ENCODE measurements at places on chromosomes 13 and 19. TPM values are rescaled to one million over a fixed set of nuclear protein-coding genes. Genes with fewer than 3 reads are reported as not detected.

DNA sequence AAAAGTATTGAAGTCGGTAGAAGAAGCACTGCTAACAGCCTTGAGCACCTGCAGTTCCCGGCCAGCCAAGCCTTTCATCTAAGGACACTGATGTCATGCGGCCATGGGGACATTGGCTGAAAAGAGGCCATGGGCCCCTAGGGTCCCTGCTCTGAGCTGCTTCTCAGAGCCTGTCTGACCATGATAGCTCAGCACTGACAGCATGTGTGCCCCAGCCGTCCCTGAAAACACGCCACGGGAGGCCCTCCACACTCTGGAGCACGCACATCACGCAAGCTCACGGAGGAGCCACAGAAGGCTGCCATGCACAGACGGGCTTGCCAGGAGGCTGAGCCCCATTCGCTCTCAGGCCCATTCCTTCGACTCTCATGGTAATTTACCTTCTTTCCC is 51.8 kb downstream of the MLLT1 start:
- DNase-seq = no peak

DNA sequence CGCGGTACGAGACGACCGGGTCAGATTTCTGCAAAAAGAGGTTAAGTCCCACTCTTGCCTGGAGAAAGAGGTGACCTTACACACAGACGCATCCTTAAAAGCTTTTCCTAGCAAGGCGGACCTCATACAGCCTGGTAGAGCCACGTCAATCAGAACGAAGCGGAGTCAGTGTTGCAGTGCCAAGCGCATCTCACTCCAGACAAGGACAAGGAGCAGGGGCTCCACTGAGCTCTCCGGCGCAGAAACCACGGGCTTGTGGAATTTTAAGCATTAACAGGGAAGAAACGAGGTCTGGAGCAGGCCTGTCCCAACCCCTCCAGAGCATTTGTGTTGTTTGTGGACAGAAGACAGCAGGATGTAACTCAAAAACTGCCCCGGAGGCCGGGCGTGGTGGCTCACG is 7.1 kb downstream of the EEF2 start:
- DNase-seq = no peak

DNA sequence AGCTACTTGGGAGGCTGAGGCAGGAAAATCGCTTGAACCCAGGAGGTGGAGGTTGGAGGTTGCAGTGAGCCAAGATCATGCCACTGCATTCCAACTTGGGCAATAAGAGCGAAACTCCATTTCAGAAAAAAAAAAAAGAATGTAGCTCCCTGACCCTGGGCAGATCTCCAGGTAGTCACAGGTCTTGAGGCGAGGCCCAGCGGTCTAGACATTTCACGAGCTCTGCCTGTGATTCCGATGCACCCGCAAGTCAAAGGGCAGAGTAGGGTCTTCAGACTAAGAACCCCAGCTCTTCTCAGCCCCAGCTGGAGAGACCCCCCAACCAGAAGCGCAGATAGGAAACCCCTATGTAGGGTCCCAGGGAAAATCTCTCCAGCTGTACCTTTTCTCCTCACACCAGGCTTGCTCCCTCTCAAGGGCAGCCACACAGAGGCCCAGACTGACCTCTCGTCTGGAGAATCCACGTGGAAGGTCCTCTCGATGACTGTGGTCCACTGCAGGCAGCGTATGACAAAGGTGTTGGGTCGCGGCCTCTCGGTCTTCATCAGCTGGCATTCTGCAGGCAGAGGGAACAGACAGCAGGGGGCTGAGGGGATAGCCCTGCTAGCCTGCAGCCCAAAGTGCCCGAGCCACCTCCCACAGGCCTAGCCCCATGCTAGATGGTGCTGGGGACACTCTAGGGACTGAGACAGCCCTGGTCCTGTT is 28.4 kb upstream of the CCNP start:
- no peak for DNase-seq

- DNase-seq = no peak
Measured at GRCh38 chr13:79973533-79973963, 367.4 kb downstream of the SPRY2 start.

DNA sequence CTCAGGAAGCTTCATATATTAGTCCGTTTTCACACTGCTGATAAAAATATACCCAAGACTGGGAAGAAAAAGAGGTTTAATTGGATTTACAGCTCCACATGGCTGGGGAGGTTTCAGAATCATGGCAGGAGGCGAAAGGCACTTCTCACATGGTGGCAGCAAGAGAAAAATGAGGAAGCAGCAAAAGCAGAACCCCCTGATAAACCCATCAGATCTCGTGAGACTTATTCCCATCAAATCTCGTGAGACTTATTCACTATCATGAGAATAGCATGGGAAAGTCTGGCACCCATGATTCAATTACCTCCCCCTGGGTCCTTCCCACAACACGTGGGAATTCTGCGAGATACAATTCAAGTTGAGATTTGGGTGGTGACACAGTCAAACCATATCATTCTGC is 23.1 kb downstream of the FLT3 start:
- DNase-seq = no peak

KLK4 gene
- total RNA-seq = 1.4 TPM

IQCN gene
- 2.9 TPM for total RNA-seq

Data from cerebellum (tissue), 4 donors.